ENCODE measurements at places on chromosomes 4 and X.

- DNase-seq: no peak
Measured at GRCh38 chrX:41350976-41351569, 17.1 kb downstream of the DDX3X start.

- no peak for DNase-seq
Measured at GRCh38 chrX:69014200-69014599, 151.1 kb downstream of the PJA1 start.

DNA sequence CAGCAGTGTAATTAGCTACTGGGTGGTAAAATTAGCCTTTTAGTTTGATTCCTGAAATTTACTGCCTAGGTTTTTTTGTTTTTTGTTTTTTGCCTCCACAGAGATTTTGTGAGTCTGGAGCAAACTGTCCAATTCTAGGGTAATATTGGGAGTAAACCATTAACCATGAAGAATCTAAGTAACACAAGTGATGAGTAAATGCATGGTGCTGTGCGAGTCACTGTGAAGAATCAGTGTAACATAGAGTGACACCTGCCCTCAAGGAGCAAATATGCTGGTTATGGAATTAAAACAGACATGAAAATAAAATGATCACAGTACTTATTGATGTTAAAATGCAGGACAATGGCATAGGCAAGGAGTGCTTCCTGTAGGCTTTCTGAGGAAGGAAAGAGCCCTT, 60.1 kb downstream of the LRP2BP start:
- no peak for DNase-seq

DNA sequence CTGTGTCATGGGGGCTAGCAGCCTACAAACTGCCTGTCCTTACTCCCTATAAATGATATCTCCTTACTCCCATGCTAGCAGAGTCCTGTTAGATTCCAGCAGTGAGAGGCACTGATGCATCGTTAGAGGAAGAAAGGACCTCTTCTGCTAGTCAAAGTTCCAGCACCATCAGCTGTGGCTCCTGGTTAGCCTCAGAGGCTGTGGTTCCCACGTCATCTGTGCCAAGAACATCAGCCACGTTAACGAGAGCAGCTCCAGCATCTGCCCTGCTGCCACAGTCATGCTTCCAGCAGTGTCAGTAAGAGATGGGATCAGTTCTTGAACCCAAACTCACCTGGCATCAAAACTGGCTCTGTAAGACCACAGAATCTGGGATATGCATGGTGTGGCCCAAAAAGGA, 88.5 kb downstream of the SLC2A9 start:
- no peak for DNase-seq

- no peak for DNase-seq
Measured at GRCh38 chr4:126906466-126906865, 726.3 kb upstream of the INTU start.

DNA sequence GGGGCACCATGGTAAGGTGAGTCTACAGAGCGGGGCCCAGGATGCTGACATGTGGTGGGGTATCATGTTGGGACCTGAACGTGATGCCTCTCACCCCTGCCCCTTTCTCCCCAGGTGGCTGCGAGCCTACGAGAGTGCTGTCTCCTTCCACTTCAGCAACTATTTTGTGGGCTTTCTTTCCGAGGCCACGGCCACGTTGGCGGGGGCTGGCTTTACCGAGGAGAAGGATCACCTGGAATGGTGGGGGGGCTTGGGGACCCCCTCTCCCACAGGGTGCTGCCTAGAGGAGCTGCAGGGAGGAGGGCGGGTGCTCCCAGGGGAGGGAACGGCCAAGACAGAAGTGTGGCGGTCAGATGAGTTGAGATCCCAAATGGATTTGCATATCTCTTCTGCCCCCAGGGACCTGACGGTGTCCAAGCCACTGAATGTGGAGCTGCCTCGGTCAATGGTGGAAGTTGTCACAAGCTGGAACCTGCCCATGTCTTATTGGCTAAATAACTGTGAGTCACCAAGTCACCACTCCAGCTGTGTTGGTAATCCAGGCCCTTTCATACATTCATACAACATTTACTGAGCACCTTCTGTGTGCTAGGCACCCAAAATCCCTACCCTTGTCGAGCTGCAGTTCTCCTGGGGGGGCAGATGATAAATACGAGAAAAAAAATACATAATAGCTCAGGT, 5.5 kb downstream of the PORCN start:
- DNase-seq: no peak

All from stimulated activated CD4-positive, alpha-beta T cell treated with anti-CD3 and anti-CD28 coated beads, Interleukin-15, amount 100 ng/mL, for 24 hours (primary cell).